Kasumi-1 (cell line): ENCODE measurements at places on chromosomes 4 and X.

- DNase-seq: no peak
Observed at GRCh38 chr4:17787315-17787714, 5.9 kb upstream of the FAM184B start.

DNA sequence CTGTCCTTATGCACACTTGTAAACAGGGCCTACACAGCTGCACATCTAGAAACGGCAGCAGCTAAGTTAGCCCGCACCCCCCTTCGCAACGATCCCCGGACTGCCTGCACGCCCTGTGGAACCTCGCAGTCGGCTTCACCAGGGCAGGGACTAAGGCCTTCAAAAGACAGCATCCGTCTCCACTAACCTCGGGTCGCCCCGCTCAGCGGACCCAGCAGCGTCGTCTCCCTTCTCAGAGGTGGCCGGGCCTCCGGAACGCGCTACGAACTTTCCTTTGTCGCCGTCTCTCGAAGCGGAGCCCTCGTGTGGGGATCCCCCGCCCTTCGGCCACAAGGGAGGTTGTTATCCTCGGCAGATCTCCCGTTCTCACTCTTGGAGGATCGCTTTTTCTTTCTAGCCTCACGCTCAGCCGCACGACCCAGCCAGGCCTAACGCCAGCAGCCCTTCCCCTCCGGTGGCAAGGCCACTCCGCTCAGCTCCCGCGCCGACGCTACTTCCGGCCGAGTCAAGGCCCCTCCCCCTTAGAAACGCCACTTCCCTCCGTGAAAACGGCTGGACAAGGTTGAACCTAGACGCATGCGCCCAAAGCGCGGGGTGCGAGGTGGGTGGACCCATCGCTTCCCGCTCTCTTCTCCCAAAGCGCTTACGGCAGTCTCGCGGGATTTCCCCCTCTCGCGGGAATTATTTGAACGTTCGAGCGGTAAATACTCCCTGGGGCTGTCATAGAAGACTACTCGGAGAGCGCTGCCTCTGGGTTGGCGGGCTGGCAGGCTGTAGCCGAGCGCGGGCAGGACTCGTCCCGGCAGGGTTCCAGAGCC, at the start of the genes DCAF16 and NCAPG:
DCAF16 (minus strand) TSS at position 498 of the 818 bp plus-strand sequence. CDS start 6,616 bp downstream, outside the sequence.
NCAPG (plus strand) TSS at position 720 of the 818 bp plus-strand sequence. CDS start 99 bp downstream, outside the sequence.
- peak; percentile 96 for DNase-seq

DNA sequence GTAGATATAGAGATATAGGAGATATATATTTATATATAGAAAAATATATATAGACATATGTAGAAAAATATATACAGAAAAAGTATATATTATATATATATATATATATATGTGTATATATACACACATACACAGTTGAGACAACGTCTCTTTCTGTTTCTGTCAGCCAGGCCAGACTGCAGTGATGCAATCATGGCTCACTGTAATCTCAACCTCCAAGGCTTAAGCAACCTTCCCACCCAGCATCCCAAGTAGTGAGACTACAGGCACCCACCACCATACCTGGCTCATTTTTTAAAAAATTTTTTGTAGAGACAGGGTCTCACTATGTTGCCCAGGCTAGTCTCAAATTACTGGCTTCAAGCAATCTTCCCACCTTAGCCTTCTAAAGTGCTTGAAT, 426.3 kb downstream of the GPM6A start:
- DNase-seq: no peak

- no peak for DNase-seq
Observed at GRCh38 chr4:130632731-130633604, 1537.0 kb downstream of the C4orf33 start.

GRCh38 chr4:15702941-15703403, at the start of gene BST1:
Gene BST1, plus strand, starts transcription at chr4:15703065. Its CDS starts 80 bp downstream, at chr4:15703145.
- peak; percentile 87 for DNase-seq
